ENCODE measurements at places on chromosomes 4 and X.

- DNase-seq = no peak
Observed at GRCh38 chr4:108619372-108620100, 840 bp upstream of the RPL34 start.

- DNase-seq = no peak
Observed at GRCh38 chr4:75054078-75054477, 121.2 kb downstream of the PARM1 start.

- no peak for DNase-seq
Observed at GRCh38 chr4:36709991-36710390, 428.6 kb downstream of the DTHD1 start.

DNA sequence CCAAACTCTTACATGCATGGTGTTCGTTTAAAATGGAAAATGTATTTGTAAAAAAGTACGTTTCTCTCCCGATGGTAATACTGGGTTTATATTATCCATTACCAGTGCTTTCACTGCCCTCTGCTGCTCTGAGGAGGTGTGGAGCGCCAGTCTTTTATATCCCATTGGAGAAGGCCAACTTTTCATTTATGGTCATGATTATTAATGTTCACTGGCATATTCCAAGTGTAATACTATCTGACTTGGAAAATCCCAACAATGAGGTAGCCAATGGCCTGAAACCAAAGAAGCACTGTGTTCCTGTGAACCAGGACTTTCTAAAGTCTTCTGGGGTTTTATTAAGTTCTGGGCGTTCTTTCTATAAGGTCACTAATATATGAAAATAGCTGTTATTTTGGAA lies 80.7 kb downstream of the SYNPO2 start:
- peak; percentile 8 for DNase-seq

DNA sequence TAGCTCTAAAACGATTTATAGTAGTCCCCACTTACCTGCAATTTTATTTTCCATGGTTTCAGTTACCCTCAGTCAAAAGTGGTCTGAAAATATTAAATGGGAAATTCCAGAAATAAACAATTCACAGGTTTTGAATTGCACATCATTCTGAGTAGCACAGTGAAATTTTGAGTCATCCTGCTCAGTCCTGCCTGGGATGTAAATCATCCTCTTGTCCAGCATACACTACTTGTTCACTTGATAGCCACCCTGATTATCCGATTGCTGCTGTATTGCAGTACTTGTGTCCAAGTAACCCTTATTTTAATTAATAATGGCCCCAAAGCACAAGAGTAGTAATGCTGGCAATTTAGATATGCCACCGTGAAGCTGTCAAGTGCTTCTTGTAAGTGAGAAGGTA lies 23.5 kb upstream of the BDH2 start:
- no peak for DNase-seq

DNA sequence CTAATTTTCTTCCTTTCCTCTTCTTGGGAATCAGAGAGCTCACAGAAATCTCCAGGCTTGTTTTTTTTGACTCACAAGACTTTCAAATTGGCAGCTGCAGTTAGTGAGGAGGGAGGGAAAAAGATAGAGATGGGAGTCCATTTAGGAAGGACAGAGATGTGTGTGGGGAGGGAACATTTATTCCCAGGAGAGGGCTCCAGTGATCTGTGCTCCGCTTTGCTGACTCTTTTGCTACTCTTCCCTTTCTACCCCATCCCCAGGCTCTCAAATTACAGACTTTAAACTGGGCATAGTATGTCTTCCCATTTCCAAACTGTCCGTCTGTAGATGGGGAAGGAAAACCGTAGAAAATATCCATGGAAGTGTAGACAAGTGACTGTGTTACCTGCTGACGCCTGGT lies 39.1 kb upstream of the UCP1 start:
- DNase-seq = no peak
